ENCODE measurements at places on chromosomes 6 and 20.

GRCh38 chr20:37406010-37406998, 60.4 kb downstream of the SRC start:
- no peak for DNase-seq

DNA sequence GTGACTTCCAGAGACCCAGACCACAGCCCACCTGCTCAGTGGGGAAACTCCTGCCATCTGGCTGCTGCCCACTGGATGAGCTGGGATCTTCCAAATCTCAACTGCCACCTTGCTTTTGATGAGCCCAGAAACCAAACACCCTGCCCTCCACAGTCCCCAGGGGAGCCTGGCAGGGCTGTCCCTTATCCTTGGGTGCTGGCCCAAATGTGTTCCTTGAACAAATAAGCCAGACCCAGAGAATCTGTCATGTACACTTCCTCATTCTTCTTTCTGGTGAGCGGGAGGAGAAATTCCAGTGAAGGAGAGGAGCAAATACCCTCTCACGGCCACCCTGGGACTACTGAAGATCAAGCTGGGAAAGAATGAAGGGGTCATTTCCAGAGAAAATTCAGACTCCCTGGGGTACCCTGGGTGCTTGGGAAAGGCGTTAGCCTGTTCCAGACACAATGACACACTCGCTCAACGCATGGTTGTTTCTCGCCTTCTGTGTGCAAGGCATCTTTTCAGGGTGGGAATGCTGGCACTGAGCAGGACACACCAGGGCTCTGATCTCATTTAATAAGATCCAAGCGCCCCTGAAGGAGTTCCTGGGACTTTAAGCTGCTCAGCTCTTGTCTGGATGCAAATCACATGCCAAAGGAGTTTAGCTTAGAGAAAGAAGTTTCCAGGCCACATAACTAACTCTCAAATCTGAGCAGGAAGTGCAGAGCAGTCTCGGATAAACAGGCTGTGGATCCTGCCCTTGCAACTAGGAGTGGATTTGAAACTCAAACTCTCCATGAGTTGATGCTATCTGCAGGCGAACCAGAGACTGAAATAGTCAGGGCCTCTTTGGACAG, 38.5 kb downstream of the PXDC1 start:
- DNase-seq, result no peak

- no peak for DNase-seq
Measured at GRCh38 chr6:111563581-111563980, 42.1 kb downstream of the TRAF3IP2 start.

- no peak for DNase-seq
Measured at GRCh38 chr6:167791091-167791779, 35.5 kb upstream of the AFDN start.

DNA sequence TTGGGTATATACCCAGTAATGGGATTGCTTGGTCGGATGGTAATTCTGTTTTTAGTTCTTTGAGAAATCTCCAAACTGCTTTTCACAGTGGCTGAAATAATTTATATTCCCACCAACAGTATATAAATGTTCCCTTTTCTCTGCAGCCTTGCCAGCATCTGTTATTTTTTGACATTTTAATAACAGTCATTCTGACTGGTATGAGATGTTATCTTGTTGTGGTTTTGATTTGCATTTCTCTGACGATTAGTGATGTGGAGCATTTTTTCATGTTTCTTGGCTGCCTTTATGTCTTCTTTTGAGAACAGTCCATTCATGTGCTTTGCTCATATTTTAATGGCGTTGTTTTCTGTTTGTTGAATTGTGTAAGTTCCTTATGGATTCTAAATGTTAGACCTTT, 641.6 kb downstream of the HACE1 start:
- no peak for DNase-seq
